Effector memory CD8-positive, alpha-beta T cell (primary cell): ENCODE measurements at places on chromosomes 6 and 20.

DNA sequence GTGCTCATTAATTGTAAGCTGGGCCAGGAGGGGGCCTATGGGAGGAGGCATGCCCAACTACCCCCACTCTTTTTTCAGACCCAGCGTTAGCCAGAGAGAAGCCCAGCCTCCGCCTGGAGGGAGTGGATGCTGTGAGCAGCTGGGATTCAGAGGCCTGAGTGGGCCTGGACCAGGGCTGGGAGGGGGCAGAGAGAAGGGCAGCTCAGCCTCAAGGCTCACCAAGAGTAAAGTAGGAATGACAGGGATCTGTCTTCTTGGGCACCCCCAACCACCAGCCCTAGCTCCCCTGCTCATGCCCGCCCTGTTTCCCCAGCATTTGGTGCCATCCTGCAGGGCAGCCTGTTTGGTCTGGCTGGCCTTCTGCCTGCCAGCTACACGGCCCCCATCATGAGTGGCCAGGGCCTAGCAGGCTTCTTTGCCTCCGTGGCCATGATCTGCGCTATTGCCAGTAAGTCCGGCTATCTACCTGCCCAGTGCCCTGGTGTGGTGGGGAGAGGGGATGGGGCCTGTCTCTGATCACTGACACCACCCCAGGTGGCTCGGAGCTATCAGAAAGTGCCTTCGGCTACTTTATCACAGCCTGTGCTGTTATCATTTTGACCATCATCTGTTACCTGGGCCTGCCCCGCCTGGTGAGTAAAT is 6.8 kb downstream of the SLC29A1 start:
- no peak for DNase-seq

GRCh38 chr6:70221025-70221714 is 81.7 kb downstream of the COL9A1 start:
- DNase-seq, result no peak

DNA sequence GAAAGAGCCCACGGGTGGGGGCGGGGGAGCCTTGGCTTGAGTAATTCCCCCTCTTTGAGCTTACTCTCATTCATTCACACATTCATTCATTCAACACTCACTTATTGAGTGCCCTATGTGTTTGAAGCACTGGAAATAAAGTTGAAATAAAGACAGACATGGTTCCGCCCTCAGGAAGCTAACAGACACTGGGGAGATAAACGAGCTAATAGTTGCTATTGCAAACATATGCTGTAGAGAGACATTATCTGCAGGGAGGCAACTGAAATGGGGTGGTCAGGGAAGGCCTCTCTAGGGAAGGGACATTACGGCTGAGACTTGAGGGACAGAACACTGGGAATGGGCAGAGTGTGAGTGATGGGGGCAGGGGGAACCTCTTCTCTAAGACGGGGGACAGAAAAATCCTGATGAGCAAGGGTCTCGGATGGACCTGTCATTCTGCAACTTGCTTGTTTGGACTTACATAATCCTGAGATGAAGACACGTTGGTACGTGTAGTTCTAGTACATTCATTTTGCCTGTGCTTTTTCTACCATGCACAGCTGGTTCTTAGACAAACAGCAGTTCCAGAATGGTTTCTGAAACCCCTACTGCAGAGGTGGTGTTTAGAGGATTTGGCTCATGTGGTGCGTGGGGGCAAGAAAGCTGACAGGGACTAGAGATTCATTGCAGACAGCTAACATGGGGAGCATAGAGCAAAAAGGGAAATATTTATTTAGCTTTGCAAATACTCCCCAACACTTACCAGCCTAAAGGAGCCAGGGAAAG is 71.1 kb upstream of the BLCAP start:
- no peak for DNase-seq

DNA sequence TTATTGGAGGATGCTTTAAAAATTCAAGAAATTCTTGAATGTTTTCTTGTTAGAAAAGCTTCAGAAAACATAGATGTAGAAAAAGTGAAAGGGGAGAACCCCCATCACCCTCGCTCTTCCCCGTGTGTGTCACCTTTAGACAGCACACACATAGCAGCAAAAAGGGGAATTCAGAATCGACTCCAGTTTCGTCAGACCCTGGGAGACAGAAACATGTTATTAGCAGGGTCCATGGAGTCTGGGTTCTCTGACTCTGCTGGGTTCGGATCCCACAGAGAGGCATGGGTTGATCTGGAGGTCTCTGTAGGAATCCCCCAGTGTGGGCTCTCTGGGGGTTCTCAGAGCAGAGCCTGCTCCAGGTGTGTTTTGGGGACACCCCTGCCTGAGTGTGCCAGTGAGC is 43.7 kb downstream of the ARHGAP40 start:
- DNase-seq, result no peak

- DNase-seq, result no peak
These were observed 236.4 kb upstream of the TENT5A start for GRCh38 chr6:81988871-81989270.

DNA sequence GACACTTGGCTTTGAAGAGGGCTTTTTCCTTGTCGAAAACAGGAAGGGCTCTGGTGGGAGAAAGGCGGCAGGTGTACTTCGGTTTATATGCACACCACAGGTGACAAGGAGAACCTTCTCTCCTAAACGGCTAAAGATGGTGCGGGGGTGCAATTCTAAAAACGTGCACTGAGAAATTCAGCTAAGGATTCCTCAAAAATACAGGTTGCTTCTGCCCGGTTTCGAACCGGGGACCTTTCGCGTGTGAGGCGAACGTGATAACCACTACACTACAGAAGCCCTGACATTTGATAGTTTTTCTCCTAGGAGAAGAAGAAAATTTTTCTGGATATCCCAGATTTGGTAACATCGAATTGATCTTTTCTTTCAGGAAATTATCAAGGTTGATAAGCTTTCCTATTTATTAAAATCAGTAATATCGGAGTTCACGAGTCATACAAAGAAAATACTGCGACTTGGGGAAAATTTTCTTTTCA is 32.0 kb downstream of the POM121L2 start:
- no peak for DNase-seq

DNA sequence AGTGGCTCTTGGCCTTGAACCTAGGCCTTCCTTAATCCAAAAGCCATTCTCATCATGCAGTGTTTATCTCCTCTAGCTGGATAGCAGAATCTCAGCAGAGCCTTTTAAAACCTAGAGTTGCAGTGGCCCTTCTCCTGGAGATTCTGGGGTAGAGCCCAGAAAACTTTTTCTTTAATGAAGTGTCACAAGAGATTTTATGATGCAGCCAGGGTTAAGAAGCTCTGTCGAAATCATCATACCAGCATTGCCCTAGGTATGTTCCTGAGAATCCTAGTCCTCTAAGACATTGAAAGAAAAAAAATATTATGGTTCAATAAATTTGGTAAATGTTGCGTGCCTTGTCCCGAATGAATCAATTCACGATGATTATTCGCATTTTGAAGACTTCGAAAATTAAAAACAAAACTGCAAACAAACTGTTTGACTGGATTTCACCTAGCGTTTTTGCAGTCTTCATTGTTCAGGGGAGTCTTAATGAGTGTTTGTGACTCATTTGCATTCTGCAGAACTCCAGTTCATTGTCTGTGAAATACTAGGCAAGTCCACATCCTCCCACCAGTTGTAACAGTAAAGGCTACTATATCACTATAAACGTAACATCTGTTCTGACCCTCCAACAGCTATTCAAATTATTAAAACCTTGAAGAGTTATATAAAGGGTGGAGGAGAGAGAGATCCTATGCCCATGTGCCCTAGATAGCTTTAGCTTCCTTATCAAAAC is 198.6 kb downstream of the UST start:
- DNase-seq, result no peak

DNA sequence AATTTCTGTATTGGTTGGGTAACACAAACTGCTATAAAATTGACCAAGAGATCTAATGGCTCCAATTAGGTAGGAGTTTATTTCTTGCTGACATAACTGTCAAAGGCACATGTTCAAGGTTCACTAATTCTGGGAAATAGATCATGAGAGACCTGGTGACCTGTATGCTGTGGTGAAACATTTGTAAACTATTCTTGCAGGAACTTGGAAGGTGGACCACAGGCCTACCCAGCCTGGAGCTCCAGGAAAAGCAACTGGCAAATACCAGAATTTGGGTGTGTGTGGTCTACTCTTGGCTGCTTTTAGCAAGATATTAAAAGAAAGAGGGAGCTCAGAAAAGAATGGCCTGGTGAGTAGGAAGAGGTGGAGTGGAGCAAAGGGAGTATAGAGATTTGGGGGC is 184.6 kb downstream of the QKI start:
- DNase-seq, result no peak

DNA sequence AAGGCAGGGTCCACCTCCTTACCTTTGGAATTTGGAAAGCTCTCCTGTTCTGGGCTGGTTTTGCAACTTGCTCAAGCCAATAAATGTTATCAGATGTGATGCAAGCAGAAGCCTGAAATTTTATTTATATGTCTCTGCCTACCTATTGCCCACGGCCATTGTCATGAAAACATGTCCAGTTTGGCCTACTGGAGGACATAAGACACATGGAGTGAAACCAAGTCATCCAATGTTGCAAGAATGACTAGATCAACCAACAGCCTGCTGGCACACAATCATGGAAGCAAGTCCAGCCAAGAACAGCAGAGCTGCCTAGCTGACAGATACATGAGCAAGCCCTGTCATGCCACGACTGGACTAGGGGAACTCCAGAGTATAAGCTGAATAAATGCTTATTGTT is 56.7 kb upstream of the IRAK1BP1 start:
- no peak for DNase-seq

DNA sequence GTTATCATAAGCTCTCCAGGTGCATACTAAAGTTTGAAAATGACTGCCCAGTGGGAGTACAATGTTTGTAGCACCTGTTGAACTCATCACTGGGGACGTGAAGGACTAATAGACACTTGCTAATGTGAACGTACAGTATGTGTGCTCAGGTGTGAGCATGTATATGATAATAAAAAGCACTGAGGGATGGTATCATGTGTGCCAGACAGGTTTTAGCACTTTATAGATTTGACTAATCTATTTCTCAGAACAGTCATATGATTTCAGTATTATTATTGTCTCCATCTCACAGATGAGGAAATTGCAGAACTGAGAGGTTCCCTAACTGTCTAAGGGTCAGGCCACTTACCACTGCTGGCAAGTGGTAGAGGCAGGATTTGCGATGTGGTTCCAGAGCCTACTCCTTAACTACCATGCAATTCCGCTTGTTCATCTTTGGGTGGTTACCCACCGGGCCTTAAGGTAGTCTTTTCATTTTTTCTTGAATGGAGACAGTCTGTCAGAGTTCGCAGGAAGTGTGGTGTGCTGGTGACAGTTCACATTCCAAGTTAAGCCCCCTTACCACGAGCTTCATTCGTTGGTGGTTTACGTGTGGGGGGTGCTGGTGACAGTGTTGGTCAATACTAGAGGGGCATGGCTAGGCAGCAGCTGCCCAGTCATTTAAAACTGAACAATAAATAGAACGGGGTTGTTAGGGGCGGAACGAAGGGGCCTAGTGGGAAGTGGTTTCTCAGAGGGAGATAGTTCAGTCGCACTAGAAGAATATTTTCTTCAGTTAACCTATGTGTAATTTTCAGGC is 46.8 kb downstream of the RREB1 start:
- DNase-seq, result no peak

DNA sequence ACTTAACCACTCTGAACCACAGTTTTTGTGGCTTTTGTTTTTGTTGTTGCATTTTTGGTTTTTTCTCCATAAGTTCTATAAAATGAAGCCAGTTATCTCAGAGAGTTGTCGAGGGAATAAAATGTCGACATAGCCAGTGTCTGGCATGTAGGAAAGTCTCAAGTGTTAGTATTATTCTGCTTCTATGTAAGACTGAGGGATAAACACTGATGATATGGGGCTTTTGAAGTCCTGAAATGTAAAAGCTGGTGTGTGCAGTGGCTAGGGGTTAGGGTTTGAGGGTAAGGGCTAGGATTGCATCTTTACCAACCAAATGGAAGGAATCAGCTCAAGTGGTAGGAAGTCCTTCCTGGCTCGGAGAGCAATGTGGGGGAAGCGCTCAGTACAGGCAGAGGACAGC is 59.2 kb downstream of the DAAM2 start:
- no peak for DNase-seq

DNA sequence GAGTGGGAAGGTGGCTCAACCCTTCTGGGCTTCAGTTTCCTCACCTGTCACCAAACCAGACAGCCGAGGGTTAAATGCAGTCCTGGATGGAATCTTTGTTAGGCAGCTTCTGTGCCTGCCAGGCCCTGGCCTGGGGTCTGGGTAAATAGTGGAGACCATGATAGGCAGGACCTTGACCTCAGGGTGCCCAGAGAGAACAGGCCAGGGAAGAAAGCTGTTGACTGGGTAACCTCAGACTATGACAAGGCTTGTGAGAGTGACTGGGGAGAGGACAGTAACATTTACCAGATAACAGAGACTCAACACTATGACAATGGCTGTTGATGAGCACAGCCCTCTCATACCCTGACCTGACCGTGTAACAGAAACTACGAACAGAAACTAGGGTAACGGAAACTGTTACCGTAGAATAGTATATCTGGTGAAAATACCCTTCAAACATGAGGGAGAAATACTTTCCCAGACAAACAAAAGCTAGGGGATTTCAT is 218.3 kb downstream of the PREX1 start:
- no peak for DNase-seq

- no peak for DNase-seq
These were observed 111.7 kb upstream of the PTPN1 start for GRCh38 chr20:50398471-50398820.

- no peak for DNase-seq
These were observed 350.9 kb upstream of the PRND start for GRCh38 chr20:4370851-4371250.

GRCh38 chr20:17202673-17203072 is 24.2 kb upstream of the PCSK2 start:
- no peak for DNase-seq

- no peak for DNase-seq
These were observed 203.8 kb upstream of the MAP3K7 start for GRCh38 chr6:90790696-90791095.

GRCh38 chr20:9510911-9511310 is 3.5 kb upstream of the LAMP5 start:
- DNase-seq, result no peak

GRCh38 chr6:168865522-168865921 is 388.1 kb downstream of the THBS2 start:
- no peak for DNase-seq

- DNase-seq, result peak; percentile 46
These were observed 426 bp downstream of the ASXL1 start for GRCh38 chr20:32358632-32358882.

GRCh38 chr6:16767765-16768476 is 6.7 kb upstream of the ATXN1 start:
- no peak for DNase-seq

DNA sequence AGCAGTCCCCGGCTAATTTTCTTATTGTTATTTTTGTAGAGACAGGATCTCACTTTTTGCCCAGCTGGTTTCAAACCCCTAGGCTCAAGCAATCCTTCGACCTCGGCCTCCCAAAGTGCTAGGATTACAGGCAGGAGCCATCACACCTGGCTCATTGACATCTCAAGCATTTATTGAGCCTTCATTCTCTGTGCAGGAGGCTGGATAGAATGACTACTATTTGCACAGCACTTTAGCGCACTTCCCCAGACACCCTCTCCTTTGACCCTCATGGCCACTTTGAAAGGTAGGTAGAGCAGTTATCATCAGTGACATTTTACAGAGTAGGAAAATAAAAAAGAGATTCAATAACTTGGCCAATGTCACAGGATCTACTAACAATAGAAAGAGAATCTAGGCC is 124.0 kb upstream of the STXBP5 start:
- DNase-seq, result no peak
